ENCODE measurements at places on chromosomes 7 and 10.

- no peak for DNase-seq
Measured at GRCh38 chr7:4434306-4434705, 247.8 kb upstream of the FOXK1 start.

GRCh38 chr7:155543011-155543876 is 3.1 kb downstream of the CNPY1 start:
- DNase-seq, result no peak

- no peak for DNase-seq
Measured at GRCh38 chr10:17479822-17480221, 25.4 kb upstream of the ST8SIA6 start.

- no peak for DNase-seq
Measured at GRCh38 chr7:74403521-74404387, 50.0 kb upstream of the GTF2IRD1 start.

- no peak for DNase-seq
Measured at GRCh38 chr10:646118-646524, 43.3 kb downstream of the DIP2C start.

DNA sequence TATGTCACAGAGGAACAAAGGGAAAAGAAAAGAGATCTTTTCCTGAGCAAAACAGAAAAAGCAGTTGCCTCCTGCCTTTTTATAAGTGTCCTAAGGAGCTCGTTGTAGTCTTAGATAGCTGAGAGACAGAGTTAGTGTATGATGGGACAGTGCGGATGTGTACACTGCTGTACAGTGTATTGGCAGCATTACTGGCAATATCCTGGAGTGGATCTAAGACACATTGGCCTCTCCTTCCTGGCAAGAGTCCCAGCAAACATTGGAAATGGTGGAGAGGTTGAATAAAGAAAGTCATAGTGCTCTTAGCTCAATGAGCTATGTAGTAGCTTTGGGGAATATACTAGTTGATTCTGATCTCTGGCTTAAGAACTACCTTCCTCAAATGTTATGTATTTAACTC is 22.7 kb downstream of the GARS1 start:
- DNase-seq, result no peak

- no peak for DNase-seq
Measured at GRCh38 chr10:120505056-120505455, 48.0 kb downstream of the PLPP4 start.

DNA sequence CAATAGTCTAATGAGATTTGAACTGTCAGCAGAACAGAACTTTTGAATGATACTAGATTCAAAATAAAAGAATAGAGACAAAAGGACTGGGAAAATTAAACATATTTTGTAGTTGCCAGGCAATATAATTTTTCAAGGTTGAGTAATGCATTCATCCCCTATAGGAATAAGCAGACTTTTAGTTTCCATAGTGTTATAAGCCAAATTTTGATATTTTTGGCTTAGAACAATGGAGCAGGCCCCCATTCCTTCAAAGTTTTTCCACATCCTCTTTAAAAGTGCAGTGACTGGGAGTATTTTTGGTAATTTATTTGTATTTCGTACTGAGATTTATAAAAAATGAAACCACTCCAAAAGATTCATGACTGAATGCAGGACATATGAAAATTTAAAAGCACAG is 24.0 kb downstream of the MEOX2 start:
- no peak for DNase-seq

- no peak for DNase-seq
Measured at GRCh38 chr7:139990571-139991268, 72.0 kb downstream of the PARP12 start.

- no peak for DNase-seq
Measured at GRCh38 chr10:67268146-67268545, 342.3 kb downstream of the LRRTM3 start.

DNA sequence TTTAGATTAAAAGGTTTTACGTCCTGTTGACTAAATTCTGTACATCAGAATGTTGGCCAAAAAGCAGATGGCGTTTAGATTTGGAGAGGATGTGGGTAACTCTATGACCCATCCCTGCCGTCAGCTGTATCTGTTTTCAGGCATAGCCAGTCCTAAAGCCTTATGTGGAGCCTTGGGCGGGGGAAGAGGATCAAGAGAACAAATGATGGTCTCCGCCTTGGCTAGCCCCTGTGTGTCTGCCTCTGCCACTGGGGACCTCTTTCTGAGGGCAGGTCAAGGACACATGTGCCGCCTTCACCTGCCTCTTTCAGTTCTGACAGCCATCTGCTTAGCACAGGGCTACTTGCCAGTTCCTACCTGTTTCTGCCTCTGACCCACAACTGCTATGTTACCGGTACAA is 24.1 kb downstream of the PDSS1 start:
- DNase-seq, result no peak

GRCh38 chr7:46651070-46651469 is 730.0 kb upstream of the IGFBP3 start:
- DNase-seq, result no peak

GRCh38 chr10:4609251-4609650 is 216.8 kb upstream of the AKR1E2 start:
- no peak for DNase-seq
